ENCODE measurements at places on chromosomes 6 and 20.

DNA sequence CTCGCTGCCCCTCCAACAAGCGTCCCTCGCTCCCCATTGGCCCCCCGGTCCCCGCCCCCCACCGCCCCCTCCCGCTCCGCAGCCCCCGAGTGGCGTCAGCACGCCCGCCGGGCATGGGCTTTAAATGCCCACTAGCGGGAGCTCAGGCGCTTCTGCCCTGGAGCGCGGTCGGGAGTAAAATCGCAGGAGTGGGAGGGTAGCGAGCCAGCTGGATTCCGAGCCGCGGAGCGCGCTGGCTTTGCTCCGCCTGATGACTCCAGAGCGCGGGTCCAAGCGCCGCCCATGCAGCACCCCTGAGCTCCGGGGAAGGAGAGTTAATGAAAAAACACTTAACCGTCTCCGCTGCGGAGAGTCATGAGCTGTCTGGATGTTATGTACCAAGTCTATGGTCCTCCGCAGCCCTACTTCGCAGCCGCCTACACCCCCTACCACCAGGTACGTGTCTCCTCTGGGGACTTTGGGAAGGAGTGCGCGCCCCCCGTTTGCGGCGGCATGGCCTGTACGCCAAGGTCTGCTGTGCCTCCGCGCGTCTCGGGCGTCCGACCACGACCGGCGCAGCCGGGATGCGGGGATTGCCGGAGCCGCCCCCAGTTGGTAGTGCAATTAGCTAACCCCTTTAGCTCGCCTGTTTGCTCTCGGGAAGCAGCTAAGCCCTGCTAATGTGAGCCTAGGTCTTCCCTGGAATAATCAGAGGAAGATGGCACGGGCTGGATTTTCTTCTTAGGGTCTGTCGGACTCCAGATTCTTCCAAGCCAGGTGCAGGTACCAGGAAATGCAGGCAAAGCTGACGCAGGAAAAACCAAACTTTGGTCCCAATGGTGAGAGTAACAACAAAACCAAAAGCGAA, at the start of gene VGLL2:
TSS of gene VGLL2 (plus strand) at position 149 of the 847 bp plus-strand sequence. CDS start at position 355, 206 bp downstream.
- no peak for DNase-seq

- DNase-seq: no peak
Measured at GRCh38 chr6:43129434-43130194, 41.5 kb upstream of the SRF start.

GRCh38 chr6:48289841-48290240, 178.8 kb upstream of the PTCHD4 start:
- no peak for DNase-seq

DNA sequence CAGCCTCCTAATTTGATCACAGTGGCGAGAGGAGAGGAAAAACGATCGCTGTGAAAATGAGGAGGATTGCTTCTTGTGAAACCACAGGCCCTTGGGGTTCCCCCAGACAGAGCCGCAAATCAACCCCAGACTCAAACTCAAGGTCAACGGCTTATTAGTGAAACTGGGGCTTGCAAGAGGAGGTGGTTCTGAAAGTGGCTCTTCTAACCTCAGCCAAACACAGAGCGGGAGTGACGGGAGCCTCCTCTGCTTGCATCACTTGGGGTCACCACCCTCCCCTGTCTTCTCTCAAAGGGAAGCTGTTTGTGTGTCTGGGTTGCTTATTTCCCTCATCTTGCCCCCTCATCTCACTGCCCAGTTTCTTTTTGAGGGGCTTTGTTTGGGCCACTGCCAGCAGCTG, 28.7 kb downstream of the SAYSD1 start:
- DNase-seq: no peak

DNA sequence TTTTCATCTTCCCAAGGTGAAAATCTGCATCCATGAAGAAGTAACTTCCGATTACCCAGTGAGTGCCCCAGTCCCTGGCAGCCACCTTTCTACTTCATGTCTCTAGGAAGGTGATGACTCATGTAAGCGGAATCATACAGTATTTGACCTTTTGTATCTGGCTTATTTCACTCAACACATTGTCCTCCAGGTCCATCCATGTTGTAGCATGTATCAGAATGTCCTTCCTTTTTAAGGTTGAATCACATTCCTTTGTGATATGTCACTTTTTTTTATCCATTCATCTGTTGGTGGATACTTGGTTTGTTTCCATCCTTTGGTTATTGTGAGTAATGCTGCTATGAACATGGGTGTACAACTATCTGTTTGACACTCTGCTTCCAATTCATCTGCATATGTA, 176.3 kb upstream of the CDYL start:
- no peak for DNase-seq

- DNase-seq: no peak
Measured at GRCh38 chr6:147651249-147652063, 143.0 kb downstream of the SAMD5 start.

DNA sequence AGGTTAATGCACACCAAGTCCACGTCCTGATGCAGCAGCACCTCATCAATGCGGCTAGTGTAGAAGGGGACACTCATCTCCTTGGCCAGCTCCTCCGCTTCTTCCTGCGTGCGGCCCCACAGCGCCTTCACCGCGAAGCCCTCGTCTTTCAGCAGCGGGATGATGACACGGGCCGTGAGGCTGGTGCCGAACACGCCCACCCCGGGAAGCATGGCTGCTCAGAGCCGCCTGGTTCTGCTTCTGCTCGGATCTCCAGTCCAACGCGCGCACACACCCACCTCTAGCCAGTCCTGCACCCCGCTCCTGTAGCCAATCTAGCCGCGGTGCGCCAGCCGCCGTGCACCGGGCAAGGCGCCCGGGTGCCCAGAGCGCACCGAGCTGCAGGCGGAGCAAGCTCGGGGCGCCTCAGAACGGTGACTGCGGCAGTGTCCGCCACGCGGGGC, 700 bp downstream of the GFOD1 start:
- DNase-seq: no peak

GRCh38 chr6:22958677-22959076, 389.3 kb downstream of the HDGFL1 start:
- DNase-seq: no peak

GRCh38 chr6:4518506-4518905, 257.7 kb upstream of the CDYL start:
- no peak for DNase-seq

- no peak for DNase-seq
Measured at GRCh38 chr20:32894026-32894483, 35.3 kb downstream of the EFCAB8 start.

GRCh38 chr6:161198176-161198575, 75.7 kb downstream of the AGPAT4 start:
- DNase-seq: no peak

DNA sequence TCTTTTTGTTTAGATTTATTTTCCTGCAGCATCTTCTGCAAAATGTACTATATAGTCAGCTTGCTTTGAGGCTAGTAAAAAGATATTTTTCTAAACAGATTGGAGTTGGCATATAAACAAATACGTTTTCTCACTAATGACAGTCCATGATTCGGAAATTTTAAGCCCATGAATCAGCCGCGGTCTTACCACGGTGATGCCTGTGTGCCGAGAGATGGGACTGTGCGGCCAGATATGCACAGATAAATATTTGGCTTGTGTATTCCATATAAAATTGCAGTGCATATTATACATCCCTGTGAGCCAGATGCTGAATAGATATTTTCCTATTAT, 3.2 kb downstream of the FOXC1 start:
- no peak for DNase-seq

- no peak for DNase-seq
Measured at GRCh38 chr6:119323478-119323877, 26.1 kb downstream of the MAN1A1 start.

DNA sequence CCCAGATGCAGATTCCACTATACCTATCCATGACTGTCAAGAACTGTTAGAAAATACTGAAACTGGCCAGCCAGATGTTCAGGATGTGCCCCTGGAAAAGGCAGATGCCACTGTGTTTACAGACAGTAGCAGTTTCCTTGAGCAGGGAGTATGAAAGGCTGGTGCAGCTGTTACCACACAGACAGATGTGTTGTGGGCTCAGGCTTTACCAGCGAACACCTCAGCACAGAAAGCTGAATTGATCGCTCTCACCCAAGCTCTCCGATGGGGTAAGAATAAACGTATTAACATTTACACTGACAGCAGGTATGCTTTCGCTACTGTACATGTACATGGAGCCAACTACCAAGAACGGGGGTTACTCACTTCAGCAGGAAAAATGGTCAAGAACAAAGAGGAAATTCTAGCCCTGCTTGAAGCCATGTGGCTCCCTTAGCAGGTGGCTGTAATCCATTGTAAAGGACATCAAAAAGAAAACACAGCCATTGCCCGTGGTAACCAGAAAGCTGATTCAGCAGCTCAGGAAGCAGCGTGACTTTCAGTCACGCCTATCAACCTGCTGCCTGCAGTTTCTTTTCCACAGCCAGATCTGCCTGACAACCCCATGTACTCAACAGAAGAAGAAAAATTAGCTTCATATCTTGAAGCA, 459.7 kb upstream of the HTR1E start:
- DNase-seq: no peak

- no peak for DNase-seq
Measured at GRCh38 chr6:35752330-35752729, 15.5 kb downstream of the ARMC12 start.

- DNase-seq: no peak
Measured at GRCh38 chr20:6381887-6382286, 259.1 kb upstream of the FERMT1 start.

DNA sequence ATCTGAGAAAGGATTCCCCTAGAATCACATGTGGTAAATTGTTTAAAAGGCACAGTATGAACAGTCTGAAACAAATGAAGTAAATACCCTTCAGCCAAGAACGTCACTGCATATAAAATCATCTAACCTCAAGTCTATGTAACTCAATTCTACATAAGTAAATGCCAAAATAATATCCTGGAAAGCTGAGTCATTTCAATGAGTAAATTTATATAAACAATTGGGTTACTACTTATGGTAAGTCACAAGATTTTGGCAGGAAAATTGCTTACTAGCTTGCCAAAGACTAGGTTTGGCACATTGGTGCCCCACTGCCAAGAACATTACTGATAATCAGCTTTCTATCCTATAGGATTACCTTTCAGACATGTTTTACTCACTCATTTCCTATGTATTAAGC, 8.4 kb downstream of the GMDS start:
- DNase-seq: no peak

GRCh38 chr6:117711369-117711768, 36.1 kb downstream of the NUS1 start:
- no peak for DNase-seq

GRCh38 chr6:165159460-165159859, 149.9 kb downstream of the C6orf118 start:
- no peak for DNase-seq

GRCh38 chr6:130366107-130367005, 539 bp downstream of the TMEM200A start:
- peak; percentile 37 for DNase-seq

DNA sequence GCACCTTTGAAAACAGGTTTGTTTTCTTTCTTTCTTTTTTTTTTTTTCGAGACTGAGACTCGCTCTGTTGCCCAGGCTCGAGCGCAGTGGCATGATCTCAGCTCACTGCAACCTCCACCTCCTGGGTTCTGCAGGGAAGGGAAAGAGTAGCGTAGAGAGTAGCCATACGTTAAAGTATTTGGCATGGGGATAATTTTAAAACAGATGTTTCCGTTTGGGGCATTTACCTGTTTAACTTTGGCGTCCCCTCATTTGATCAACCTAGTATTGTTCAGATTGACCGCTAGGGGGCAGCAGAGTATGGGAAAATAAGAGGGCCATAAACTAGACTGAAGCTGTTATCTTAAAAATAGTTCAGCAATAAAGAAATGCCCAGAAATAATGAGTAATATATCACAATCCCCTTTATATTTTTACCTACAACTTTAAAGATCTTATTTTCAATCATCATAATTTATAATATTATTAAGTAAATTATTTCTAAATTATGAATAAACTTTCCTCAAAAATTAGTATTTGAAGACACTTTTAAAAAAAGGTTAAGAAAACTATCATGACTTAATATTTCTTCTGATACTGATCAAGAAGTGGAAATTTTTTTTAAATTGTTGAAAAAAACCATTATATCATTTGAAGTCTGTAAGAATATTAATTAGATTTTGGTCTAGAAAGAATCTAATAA, 7.6 kb upstream of the TAAR9 start:
- peak; percentile 12 for DNase-seq

- DNase-seq: no peak
Measured at GRCh38 chr20:3728876-3729275, 3.6 kb upstream of the HSPA12B start.

DNA sequence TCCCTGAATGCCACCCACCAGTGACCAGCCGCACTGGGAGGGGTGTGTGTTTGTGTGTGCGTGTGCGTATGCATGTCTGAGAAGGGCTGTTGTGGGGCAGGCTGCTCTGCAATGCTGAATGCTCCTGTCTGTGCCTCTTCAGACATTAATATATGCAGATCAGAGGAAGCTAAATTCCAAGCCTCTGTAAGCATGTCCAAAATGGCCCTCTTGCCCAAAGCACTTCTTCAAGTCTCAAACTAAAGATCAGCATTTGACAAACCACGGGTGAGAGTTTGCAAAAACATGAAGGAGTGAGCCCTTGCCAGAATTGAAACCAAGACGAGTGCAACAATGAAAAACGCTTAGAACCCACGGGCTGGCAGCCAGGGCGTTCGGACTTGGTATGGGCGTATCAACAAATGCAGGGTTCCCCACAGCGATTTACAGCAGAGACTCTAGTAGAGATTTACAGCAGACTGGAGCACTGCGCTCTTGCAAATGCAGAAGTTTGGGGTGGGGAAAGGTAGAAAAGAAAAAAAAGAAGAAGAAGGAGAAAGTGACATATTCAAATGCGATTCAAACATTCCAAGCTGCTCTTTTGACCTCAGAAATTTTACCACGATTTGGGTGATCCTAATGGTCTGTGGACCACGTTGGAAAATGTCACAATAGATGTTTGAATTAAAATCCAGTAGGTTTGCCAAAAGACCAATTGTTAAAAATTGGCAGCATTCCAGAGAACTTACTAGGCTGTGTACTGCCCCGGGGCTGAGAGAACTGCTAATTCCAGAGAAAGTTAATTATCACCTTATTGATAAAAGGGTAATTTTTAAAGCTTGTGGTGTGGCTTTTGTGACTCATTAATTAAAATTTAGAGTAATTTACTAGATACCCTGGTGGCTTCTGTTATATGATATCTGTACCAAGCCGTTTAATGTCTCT, 3.5 kb downstream of the SCML4 start:
- no peak for DNase-seq

- DNase-seq: no peak
Measured at GRCh38 chr20:35947489-35947888, 6.8 kb downstream of the SCAND1 start.

DNA sequence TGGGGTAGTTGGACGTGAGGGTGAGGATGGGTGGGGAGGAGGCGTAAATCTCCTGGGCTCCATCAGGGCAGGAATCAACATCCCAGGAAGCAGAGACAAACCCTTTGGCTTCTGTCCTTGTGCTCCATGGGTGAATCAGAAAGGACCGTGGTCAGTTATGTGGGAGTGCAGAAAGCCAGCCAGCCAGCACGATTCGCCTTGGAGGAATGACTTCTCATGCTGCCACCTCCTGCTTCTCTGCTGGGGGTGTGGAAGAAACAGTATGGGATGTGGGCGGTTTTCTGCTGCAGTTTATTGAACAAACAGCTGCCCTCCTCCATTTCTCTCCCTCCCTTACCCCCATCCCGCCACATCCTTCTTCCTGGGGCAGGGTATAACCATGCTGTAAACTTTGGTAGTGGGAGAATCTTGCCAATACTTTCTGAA, 214.5 kb downstream of the SOX4 start:
- no peak for DNase-seq

- no peak for DNase-seq
Measured at GRCh38 chr6:5080574-5080973, 4.6 kb upstream of the PPP1R3G start.

Measured in T-helper 22 cell (primary cell).